ENCODE measurements at places on chromosomes 5 and 9.

GRCh38 chr5:133697536-133698258, 85.4 kb upstream of the FSTL4 start:
- no peak for DNase-seq

GRCh38 chr9:36840898-36841536, 193.1 kb downstream of the PAX5 start:
- DNase-seq: no peak

GRCh38 chr5:93328833-93329232, 252.2 kb downstream of the NR2F1-AS1 start:
- no peak for DNase-seq

GRCh38 chr5:93300309-93300923, 280.6 kb downstream of the NR2F1-AS1 start:
- no peak for DNase-seq

DNA sequence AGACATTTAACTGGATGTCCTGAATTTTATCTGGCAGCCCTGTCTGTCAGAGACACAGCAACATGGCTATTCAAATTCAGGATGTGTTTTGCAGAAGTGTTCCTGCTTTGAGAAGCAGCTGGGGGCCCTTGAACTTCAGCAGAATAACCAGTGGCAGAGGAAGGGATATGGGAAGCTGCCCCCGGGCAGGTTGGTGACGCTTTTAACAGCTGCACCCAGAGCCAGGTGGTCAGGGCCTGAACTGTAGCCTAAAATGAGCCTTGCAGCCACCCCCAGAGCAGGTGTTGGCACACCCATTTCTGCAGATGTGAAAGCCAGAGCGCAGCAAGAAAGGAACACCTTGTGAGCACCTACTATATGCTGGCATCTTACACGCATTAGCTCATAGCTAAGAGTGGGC, 128.7 kb upstream of the BOD1 start:
- DNase-seq: no peak

DNA sequence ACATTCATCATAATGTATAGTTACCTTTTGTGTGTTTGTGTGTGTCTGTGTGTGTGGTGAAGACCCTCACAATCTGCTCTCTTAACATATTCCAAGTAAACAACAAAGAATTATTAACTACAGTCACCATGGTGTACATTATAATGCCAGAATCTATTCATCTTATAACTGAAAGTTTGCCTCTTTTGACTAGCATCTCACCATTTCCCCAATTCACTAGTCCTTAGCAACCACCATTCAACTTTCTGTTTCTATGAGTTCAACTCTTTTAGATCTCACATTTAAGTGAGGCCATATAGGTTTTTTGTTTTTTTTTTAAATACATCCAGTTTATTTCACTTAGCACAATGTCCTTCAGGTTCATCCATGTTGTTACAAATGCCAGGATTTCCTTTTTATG, 83.6 kb downstream of the SMC2 start:
- no peak for DNase-seq

GRCh38 chr5:36017004-36017403, 25.8 kb upstream of the UGT3A1 start:
- no peak for DNase-seq

GRCh38 chr9:109497226-109498153, 617 bp downstream of the PTPN3 start:
- peak; percentile 73 for DNase-seq

GRCh38 chr5:59813761-59814536, 79.6 kb downstream of the PDE4D start:
- peak; percentile 53 for DNase-seq

GRCh38 chr5:139076111-139076510, 122.1 kb downstream of the SIL1 start:
- no peak for DNase-seq

DNA sequence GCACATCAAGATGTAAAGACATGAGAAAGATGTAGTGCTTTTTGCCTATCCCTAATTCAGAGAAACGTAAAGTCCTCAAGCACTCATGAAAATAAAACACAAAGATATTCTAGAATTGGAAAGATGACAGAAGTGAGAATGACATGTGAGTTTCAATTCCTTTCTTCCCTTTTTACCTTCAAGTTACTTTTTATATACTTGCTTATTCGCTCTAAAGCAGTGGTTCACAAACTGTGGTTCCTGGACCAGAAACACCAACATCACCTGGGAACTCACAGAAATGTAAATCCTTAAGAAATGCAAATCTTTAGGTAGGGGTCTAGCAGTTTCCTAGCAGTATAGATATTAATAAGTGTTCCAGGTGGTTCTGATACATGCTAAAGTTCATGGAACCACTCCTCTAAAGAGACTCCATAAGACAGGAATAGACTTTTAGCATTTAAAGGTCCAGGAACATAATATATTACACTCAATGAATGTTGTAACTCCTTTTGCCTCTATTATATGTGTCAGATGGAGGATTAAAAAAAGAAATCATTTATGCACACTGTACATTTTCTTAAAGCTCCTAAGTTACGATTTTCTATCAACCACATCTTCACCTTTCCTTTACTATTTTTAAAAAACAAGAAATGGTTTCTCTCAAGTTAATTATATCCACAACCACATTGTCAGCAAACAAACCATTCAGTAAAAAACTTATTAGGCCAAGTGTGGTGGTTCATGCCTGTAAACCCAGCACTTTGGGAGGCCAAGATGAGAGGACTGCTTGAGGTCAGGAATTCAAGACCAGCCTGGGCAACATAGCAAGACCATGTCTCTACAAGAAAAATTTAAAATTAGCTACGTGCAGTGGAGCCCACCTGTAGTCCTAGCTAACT, 39.9 kb downstream of the ERP44 start:
- DNase-seq: no peak
